Stimulated activated CD4-positive, alpha-beta T cell treated with anti-CD3 and anti-CD28 coated beads, Interleukin-15, amount 100 ng/mL, for 24 hours (primary cell): ENCODE measurements at places on chromosomes 3 and 15.

- DNase-seq, result peak; percentile 49
Measured at GRCh38 chr15:39583596-39584265, 2.9 kb downstream of the THBS1 start.

DNA sequence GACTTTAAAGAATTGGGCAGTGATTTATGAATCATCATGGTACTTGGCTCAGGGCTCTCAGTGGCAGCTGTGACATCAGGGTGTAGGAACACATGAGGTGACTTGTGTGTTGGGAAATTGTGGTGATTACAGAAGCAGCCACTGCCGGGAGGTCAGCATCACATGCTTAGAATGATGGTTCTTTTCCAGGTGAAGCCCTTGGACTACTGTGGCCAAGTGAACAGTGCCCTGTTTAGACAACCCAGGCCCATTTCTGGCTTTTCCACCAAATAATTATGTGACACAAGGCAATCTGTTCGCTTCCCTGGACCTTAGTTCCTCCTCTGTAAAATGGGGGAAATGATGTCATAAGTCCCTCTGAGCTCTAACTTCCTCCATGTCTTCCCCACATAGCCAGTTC, 139.7 kb upstream of the ROPN1 start:
- DNase-seq, result no peak

- no peak for DNase-seq
Measured at GRCh38 chr3:195916291-195916690, 7.9 kb upstream of the TNK2 start.

GRCh38 chr3:140843656-140844055, 98.0 kb upstream of the SLC25A36 start:
- no peak for DNase-seq

DNA sequence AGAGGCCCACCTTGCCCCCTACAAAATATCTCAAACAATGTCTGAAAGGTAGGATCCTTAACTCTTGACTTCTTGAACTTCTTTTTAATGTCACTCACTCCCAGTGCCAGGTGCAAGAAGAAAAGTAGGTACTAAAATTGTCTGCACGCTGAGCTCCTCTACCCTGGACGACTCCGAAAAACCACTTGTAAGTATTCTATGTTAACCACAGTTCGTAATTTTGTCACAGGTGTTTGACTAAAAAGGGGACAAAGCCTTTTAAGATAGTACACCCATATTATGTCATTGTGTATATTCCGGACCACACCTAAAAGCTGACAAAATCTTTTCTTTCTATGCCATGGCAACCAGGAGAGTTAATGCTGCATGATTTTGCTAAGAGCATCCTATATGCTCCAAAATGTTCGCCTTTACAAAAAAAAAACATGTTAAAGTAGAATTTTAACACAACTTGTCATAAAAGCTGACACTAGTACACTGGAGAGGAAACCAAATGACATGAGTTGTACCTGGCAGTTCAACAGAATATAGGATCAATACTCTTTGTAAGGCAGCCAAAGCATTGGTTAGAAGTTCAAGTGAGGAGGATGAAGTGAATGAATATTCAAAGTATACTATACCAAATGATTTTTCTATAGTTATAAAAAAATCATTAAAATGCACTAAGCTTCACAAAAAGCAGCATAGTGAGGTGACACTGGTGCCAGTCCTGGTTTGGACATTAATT, 210.5 kb downstream of the FOXP1 start:
- no peak for DNase-seq

GRCh38 chr3:152155246-152156020, 113.3 kb upstream of the MBNL1 start:
- no peak for DNase-seq

- peak; percentile 34 for DNase-seq
Measured at GRCh38 chr3:134803051-134803505, 8.0 kb downstream of the EPHB1 start.

DNA sequence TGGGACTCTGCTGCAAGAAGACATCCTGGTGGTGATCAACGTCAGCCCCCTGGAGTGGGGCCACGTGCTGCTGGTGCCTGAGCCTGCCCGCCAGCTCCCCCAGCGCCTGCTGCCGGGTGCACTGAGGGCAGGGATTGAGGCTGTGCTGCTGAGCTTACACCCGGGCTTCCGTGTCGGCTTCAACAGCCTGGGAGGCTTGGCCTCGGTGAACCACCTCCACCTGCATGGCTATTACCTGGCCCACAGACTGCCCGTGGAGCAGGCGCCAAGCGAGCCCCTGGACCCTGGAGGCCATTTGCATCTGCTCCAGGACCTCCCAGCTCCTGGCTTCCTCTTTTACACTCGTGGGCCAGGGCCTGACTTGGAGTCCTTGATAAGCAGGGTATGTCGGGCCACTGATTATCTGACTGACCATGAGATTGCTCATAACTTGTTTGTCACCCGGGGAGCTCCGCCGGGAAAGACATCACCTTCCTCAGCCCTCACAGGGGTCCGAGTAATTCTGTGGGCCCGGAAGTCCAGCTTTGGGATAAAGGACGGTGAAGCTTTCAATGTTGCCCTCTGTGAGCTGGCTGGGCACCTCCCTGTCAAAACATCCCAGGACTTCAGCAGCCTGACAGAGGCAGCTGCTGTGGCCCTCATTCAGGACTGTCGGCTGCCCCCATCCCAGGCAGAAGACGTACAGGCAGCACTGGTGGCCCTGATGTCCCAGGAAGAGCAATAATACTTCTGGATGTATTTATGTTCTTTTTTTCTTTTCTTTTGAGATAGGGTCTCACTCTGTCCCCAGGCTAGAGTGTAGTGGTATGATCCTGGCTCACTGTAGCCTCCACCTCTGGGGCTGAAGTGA, 7.6 kb downstream of the GDPGP1 start:
- DNase-seq, result no peak

DNA sequence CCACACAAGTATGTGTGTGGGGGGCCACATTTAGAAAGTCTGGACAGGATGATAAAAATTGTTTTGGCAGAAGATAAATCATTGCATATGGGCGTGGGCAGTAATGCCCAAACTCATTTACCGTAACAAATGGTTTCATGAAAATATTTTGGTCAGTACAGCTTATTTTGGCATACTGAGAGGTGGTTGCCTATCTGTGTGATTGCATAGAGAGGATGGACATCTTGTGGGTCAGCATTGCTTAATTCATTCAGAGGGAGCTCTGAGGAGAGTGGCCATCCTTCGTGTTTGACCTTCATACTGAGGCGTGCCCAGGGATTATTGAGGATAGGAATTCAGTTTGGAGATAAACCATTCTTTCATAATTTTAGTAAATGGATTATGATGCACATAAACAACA, 162.5 kb downstream of the GAP43 start:
- DNase-seq, result no peak

DNA sequence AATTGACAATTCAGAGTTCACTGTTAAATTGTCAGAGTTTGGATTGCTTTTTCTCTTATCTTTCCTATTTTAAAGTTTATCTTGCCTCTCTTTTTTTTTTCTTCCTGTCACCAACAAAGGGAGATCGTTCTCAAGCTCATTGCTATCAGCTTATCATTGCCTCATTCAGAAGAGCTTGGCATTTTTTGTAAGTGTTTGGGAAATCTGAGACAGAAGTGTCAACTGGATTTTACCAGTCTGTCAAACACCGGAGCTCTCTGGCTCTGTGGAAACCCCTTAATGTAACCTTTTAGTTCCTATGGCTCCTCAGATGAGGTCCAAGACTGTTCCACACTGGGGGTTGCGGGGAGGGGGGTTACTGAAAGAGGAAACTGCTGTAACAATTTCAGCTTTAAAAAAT, 10.6 kb upstream of the TFG start:
- DNase-seq, result no peak

DNA sequence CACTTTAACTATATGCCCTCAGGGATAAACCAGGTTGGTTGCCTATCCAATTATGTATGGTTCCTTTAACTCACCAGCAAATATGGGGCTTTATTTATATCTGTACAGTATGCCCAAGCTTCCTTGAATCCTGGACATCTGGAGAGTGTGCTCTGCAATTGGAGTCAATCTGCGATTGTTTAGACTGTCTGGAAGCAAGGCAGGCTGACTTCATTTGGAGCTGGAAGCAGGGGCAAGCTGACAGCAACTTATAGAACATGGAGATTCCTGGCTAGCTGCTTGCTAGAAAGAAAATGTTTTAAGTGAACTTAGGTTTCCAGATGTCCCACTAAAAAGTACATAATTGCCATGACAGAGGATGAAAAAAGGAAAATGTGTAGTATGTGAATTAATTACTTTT, 63.7 kb upstream of the TPRG1 start:
- no peak for DNase-seq

GRCh38 chr15:78315686-78316282, 16.4 kb upstream of the SKIC8 start:
- no peak for DNase-seq

DNA sequence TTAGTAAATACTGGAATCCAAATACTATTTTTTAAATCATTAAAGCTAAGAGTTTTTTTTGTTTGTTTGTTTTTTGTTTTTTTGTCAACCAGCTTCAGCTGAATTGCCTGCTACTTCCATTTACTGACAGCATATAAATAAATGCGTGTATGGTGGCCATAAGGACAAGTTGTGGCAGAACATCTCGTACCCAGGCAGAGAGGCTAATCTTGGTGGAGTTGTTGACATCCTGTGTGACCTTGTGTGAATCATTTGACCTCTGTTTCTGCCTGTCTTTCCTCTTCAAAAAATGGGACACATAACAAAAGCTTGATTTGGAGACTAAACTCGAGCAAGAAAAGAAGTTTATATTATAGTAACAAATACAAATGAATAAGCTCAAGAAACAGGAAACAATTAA, 734.2 kb downstream of the MCTP2 start:
- no peak for DNase-seq

GRCh38 chr3:55792009-55792408, 304.9 kb upstream of the WNT5A start:
- DNase-seq, result no peak

DNA sequence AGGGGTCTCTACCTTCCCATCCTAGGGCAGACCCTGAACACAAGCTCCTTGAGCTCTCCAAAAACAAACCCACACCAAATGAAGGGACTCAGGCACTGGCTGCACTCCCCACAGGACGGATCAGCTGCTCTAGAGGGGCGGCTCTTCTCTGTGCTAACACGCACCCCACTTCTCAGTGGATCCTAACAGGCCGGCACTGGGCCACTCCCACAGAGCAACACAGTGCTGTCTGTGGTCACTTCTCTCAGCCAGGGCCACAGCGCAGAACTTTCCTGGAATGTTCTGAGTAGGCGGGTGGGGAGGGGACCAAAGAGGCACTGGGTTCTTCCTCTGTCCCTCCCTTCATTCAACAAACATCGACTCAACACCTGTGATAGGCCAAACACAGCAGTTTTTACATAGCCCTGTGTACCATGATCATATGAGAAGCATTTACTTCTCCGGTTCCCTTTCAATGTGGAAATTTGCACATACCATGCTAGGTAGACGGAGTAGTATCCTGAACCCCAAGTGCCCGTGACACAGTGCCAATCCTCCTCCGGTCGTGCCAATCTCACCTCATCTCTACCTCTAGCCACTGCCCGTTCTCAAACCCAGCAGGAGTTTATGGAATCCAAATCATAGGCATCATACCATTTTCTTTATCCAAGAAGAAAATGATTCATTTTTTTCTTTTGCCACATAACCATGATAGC, 98.1 kb downstream of the LRIG1 start:
- DNase-seq, result no peak

DNA sequence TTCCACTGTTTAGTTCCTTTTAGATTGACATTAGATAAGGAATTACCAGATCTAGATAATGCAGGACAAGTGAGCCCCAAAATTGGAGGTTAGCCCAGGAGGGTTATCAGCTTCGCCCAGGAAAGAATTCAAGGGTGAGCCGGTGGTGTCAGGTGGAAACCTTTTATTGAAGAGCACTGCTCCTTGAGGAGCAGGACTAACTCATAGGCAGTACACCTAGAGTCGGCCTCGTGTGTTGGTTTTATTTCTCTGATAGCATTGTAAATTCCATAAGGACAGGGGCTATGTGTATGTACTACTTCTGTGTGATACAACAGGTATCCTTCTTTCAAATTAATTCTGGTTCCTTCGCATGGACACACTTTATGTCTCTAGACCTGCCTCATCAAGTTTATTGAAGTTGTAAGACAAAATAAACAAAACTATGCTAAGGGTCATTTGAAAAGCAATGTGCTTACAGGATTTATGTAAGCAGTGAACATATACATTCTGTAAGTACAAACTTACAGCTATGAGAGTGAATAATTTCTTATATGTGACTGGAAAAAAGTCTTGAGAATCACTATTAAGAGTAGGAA, 57.2 kb downstream of the SNX4 start:
- DNase-seq, result no peak
